ENCODE measurements at places on chromosomes 12 and 14.

DNA sequence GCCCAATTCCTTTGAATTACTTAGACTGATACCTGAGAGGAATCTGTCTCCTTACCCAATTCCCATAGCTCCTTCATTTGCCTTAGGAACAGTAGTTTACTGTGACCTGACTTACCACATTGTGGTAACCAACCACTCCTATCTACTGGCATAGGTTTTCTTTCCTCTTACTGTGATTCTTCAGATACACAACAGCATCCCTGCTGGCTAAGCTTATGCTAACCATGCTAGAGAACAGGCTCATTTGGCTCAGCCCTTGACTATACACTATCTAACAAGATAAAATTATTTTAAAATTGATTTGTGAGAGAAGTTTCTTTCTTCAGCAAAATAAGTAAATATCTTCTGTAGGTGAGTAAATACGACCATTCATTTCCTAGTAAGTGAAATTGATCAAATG is 320.4 kb upstream of the DDHD1 start:
- DNase-seq, result no peak

- DNase-seq, result no peak
Observed at GRCh38 chr14:100292776-100293461, 13.3 kb downstream of the SLC25A29 start.

GRCh38 chr12:6948873-6949594 is 2.1 kb upstream of the PTPN6 start:
- no peak for DNase-seq

DNA sequence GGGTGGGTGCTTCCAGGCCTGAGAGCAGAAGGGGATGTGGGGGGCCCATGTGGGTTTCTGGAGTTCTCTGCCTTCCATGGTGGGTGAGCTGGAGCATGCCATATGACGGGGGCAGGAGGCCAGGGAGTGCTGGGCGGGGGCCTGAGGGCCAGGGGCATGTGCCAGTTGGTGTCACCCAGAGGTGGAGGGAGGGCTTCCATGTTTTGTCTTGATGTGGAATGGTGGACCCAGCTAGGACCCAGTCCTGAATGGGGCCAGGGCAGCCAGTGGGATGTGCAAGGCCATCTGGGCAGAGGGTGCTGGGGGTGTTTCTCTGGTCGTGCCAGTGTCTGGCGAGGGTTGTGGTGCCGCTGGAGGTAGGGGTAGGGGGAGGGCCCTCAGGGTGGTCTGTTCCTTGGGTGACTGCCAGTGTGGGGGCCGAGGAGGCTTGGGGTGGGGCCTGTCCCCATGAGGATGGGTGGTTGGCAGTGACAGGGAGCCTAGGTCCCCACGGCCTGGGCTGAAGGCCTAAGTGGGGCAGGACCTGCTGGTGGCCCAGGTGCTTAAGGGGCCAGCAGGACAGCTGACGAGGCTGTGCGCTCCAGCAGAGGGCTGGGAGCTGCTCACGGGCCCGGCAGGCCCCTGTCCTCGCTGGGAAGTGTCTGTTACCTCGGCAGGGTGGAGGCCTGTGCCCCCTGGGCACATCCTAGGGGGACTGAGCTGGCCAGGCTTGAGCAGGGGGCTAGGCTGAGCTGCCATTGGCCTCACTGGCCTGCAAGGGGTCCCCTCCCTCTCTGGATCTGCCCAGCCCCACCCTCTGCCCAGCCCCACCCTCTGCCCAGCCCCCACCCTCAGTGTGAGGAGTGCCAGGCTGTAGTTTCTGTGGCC is 26.8 kb downstream of the CEP170B start:
- no peak for DNase-seq

DNA sequence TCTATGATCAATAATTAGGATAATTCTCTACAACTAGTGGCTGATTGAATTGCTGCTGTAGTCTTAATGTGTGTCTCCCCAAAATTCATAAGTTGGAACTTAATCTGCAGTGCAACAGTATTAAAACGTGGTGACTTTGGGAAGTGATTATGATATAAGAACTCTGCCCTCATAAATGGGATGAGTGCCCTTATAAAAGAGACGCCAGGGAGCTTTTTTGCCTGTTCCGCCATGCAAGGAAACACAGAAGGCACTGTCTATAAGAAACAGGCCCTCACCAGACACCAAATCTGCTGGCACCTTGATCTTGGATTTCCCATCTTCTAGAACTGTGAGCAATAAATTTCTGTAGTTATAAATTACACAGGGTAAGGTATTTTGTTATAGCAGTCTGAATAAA is 161.0 kb downstream of the ALX1 start:
- no peak for DNase-seq

DNA sequence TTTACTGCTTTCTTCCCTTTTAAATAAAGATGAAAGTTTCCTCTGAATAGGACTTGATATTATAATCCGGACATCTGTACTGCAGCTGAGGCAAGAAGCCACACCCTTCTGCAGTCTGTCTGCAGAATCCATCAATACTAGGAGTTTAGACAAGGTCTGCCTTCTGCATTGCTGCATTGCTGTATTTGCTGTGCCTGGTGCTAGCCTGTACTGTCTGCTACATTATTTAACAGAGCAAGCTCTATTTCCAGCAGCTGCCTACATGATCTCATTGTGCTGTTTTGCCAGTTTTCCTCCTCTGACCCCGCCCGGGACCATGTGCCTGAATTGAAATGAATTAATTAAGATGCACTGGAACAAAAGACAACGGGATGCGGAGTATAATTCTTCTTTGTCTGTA is 1.7 kb downstream of the TUBA1A start:
- no peak for DNase-seq

- no peak for DNase-seq
Observed at GRCh38 chr14:65279510-65279909, 133.0 kb upstream of the FUT8 start.

- no peak for DNase-seq
Observed at GRCh38 chr12:105939181-105939721, 199.5 kb downstream of the NUAK1 start.

GRCh38 chr12:8080120-8080519 is 2.0 kb upstream of the NECAP1 start:
- no peak for DNase-seq

DNA sequence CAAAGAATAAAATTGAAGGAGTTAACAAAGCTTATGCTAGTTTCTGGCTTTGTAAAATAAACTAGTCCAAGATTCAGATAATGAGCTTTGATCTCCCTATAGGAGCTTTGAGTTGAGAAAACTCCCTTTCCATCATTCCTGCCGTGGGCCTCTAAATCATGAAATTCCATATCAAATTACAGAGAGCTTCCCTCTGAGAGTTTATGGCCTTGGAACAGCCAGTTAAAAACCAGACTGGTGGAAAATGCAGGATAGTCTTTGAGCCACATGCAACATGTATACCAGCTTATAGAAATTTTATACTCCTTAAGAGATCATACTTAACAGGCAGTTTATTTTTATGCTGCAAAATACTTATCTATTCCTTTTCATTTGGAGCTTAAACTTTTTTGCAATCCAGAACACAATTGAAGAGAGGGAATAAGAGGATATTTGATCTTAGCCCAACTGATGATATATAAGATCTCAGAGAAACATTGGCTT is 175.8 kb upstream of the ATP2B1 start:
- DNase-seq, result no peak

DNA sequence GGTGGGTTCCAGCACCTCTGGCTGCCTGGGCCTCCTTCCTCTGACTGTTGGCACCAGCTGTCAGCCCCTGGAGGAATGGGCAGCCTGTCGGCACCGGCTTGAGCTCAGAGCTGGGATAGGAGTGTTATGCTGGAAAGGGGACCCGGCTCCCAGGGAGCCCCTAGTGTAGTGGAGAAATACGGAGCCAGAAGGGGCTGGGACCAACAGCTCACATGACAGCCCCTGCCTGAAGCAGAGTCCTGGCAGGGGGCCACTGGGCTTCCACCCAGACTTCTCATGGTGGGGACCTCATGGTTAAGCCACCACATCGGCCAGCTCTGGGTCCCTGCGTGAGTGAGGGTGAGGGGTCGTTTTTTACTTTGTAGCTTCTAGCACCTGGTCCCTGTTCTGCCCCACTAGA is 174.5 kb downstream of the TSPAN9 start:
- DNase-seq, result no peak

DNA sequence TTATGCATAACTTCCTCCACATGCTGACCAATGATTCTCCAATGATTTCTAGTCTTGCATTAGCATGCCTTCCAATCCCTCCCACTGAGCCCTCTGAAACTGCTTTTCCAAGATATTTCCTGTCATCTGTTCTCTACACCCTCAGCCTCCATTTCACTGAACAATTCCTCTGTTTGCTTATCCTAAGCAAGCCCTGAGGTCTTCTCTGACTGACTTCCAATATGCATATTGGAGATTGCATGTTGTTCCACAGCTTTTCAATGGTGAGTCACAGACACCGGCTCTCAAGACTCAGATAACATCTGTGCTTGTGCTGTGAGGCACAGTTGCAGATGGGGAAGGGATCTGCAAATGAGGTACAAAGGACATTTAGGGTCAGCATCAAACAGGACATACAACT is 141.0 kb downstream of the SLC16A7 start:
- no peak for DNase-seq

DNA sequence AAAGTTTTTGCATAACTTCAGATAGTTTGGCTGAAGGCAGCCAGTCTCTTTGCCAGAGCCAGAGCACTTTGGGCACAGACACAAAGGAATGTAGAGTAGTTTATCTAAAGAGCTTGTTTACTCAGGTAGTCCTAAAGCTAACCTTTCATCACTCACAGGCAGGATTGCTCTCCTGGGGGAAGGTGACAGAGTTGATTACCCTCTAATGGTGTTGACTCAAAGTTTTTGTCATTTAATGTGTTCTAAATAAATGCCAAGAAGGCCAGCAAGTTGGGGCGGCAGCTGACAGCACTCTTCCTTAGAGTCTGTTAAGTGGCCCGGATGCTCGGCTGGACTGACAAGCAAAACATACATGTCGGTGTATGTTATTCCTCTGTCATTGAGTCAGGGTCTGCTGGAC is 9.3 kb upstream of the TAS2R46 start:
- no peak for DNase-seq

DNA sequence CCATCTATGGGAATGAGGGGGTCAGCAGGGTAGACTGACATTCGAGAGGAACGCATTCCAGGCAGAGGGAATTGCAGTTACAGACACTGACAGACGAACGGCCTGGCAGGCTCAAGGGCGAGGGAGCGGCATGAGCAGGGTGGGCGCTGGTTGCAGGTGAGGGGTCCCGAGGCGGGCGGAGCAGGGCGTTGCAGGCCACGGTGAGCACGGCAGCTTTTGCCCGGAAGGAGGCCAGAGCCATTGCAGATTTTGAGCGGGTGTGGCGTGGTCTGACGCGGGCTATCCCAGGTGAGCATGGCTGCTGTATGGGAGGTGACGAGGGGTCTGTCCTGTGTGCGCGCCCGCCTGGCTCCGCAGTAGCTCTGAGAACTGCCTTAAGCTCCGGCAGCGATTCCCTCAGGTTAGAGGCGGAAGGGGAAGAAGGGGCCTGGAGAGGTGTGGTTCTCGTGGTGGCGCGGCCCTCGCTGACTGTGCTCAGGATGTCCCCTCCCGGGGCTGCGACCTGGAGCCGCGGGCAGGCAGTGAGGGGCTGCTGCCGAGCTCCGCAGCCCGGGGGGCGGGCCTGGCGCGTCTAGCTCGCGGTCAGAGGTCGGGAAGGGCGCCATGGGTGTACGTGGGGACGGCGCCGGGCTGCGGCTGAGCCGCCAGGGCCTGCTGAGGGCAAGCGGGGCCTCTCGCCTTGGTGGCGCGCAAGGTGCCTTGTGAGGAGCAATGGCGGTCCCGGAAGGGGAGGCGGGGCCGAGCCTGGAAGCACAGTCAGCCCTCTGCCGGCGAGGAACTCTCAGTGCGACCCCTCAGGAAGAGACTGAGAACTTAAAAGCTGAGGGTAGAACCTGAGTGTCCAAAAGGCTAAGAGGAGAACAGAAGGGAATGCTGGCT is 177.1 kb downstream of the CACNA1C start:
- no peak for DNase-seq

GRCh38 chr14:50605766-50606165 is 45.8 kb downstream of the ATL1 start:
- no peak for DNase-seq

GRCh38 chr12:46179693-46180452 is 89.0 kb downstream of the SLC38A1 start:
- no peak for DNase-seq

- DNase-seq, result no peak
Observed at GRCh38 chr12:45742590-45742989, 13.1 kb downstream of the ARID2 start.

DNA sequence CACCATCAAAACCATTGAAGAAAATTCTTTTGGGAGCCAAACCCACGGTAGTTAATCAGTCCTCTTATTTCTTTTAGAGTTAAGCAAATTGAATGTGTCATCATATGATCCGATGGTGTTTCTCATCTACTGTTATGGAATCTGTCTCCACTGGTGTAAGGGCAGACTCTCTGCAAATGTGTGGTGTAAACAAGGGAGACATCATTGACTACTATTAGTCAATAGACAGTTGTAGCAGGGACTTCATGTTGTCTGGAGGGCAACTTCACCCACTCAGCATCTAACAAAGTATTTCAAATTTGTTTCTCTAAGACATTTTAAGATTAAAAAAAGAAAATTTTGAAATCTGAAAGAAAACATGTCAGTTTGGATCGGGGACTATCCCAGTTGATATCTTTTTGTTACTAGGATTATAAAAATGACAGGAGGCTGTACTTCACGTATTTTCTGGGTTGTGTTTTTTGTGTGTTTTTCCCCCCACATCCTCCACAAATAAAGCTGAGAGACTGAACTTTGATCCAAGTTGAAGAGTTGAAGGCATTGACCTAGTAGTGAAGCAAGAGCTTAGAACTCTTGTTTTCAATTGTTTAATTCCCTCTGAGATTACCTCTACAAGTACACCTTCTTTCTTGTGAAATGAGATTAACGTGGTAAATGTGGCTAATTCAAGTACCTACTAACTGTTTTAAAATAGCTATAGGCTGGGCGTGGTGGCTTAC is 4.0 kb downstream of the GOLGA5 start:
- DNase-seq, result no peak

GRCh38 chr14:57611555-57612075 is 118.0 kb upstream of the CCDC198 start:
- DNase-seq, result no peak

GRCh38 chr12:39813776-39814175 is 194.2 kb upstream of the ABCD2 start:
- DNase-seq, result no peak

- DNase-seq, result no peak
Observed at GRCh38 chr12:131583090-131583712, 127.7 kb upstream of the SFSWAP start.

DNA sequence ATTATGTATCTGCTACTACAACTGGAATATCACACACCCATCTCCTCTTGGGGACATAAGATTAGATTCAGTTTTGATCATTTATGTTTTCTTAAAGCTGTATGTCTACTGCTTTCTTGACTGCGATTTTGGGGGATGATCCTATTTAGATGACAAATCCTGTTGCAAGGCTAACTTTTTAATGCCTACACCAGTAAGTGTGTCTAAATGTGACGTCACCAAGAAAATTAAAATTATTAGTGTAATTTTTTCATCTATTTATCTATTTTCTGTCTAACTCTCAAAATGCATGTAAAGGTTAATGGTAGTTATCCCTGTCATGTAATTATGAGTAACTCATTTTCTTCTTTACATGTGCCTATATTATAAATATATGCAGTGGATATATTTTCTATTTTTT is 170.9 kb upstream of the PPFIA2 start:
- DNase-seq, result no peak
